ENCODE measurements at places on chromosomes 5 and 9.

DNA sequence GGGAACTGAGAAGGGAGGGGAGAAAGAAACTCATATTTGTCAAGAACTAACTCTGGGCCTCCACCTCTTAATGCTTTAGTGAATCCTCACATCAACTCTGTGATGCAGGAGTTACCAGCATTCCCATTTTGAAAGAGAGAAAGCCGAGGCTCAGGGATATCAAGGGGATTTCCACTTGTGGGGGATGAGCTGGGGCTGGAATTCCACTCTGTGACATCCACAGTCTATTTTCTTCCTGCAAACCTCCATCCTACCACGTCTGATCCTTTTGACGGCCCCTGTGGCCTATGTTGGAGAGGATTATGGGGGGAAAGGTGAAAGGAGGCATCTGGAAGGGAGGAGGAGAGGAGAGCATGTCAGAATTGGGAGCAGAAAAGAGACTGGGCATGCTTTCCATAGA lies 9.0 kb downstream of the LCP2 start:
- DNase-seq: no peak

GRCh38 chr5:178111925-178112324 lies 1.4 kb upstream of the N4BP3 start:
- DNase-seq: no peak

- no peak for DNase-seq
Observed at GRCh38 chr5:19694949-19695611, 292.9 kb downstream of the CDH18 start.

GRCh38 chr5:33611877-33612276 lies 171.1 kb downstream of the TARS1 start:
- DNase-seq: no peak

DNA sequence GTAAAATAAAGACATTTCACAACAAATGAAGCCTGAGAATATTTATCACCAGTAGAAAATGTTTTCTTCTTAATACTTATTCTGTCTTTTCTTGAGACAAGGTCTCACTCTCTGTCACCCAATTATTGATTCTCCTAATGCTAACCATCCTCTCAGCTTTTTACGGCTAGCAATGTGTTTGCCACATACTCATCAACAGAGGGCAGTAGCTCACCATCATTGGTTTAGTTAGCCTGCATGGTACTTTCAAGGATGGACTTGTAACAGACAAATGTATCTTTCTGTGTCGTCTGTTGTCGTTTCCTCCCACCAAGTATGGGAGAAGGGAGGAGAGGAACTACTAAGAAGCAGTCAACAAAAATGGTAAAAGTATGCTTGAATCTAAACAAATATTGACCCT lies 5.9 kb upstream of the ACO1 start:
- peak; percentile 36 for DNase-seq
